Dermis blood vessel endothelial cell (primary cell): ENCODE measurements at places on chromosomes 2 and 18. TPM values are rescaled to one million over a fixed set of nuclear protein-coding genes. Genes with fewer than 3 reads are reported as not detected.
A peak's percentile ranks its signal among the peaks of the same experiment; 100 is the strongest.

DNA sequence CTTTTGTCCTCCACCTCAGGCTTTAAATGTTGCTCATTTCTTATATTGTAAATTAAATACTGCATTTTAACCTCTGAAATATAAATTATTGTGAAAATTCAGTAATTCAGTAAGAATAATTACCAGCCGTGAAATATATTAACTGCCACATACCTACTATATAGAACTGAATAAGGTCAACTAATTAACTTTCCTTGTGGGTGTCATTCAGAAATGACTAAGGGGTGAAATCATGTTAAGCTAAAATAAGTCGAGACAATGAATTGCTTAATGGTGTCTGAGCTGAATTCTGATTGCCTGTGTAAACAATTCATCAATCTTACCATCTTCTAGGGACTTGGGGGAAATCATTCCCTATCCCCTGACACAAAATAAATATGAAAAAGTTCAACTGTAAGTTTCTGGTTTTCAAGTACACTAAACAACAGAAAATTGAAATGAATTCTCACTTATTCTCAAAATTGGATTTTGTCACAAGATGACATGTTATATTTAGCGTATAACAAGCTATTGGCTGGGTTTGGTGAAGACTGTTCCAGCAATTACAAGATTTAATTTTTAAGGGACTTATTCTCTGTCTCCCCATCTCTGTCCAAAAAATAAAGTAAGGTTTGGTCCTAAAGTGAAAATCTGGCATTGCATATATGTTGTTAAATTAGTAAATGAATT is 255.1 kb downstream of the METTL4 start:
- no peak for DNase-seq

- peak; percentile 95 for DNase-seq
Observed at GRCh38 chr2:101759162-101759561, 61.7 kb downstream of the MAP4K4 start.

- peak; percentile 28 for DNase-seq
Observed at GRCh38 chr18:47815486-47816270, 114.8 kb downstream of the SMAD2 start.

GRCh38 chr18:76356666-76357065 is 138.4 kb downstream of the ZNF516 start:
- DNase-seq = no peak

DNA sequence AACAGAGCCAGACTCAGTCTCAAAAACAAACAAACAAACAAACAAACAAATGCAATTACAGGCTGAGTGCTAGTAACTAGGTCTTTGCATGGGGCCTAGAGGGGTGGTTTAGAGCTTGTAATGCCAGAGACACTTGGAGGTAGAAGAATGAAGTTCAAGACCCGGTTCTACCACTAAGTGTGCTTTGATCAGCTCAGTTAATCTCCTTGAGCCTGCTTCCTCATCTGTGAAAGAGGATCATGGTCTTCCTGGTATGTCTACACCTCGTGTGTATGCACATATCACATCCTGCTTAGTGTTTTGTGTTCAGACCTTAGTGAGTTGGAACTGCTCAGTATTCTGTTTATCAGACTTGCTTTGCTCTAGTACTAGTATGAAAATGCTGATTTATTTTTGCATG is 4.8 kb upstream of the ATP6V1C2 start:
- no peak for DNase-seq

DNA sequence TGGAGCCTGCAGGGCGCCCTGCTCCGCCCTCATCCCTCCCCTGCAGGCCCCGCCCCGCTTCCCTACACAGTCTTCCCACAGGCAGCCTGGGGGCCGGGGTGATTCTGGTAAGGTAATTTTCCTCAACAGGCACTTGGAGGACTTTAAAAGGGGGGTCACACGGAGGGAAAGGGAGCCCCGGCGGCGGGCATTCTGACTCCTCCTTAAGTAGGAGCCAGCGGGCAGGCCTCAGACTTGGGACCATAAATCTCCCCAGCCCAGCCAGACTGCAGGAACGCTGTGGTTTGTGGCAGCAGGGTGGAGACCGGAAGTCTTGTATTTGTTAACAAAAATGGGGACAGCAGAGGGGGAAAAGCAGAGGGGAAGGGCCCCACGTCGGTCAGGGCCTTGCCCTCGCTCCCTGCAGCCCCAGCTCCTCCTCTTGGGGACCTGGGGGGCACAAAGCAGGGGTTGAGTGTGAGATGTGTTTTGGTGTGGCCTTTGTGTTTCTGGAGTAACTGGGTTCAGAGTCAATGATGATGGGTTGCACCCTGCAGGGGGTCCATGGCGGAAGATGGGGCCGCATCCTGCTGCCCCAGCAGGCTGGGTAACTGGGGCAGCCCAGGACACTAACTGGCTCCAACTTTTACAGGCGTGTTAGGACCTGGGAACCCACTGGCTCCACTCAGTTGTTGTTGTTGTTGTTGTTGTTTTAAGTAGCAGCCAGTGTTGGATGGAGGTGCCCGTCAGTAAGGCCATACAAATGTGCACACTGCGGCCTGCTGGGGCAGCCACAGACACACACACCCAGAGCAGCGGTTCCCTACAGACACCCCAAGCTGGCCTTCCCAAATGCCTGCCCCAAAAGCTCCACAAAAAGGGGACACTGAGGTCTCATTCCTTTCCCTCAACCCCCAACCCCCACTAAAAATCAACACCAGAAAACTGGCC is 27.7 kb downstream of the SMAD7 start:
- peak; percentile 51 for DNase-seq

DNA sequence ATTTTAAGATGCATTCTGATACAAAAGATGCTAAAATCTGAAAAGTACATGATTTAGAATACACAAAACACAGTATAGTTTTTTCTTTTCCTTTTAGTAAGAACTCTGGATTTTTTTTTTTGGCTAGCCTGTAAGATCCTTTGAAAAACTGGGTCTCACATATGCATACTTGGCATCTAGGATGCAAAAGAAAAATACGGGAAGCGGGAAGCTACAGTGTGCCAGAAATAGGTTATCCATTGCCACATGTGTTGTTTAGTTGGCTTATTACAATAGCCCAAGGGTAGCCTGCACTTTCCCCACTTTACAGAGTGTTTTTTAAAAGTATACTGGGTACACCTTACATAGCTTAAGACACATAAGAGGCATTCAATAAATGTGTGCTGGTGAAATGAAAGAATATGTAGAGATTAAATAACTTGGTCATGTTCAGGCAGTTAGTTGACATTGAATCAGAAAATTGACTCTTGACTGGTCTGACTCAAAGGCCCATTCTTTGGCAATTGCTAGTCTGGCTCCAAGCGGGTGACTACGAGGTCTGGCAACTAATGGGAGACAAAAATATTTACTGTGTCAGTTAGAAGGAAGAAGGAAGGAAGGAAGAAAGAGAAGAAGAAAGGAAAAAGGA is 286.8 kb upstream of the TRIB2 start:
- no peak for DNase-seq

DNA sequence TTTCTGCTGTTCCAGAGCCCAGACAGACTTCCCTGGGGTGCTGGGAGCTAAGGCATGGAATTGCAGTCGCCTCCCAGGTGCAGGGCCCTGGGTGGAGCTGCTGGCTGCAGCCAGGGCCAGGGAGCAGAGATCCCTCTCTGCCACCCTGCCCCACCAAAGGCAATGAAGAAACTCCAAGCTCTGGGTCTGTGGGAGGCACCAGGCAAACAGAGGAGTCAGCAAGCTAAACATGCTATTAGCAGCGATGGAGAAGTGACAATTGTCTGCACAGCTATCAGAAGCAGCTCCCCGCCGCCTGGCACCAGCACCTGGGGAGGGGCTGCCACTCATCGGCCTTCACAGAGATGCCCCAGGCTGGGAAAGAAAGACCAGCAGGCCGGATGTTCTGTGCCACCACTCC is 28.0 kb upstream of the COX5B start:
- DNase-seq = no peak

GRCh38 chr18:33755931-33756560 is 178.0 kb downstream of the ASXL3 start:
- DNase-seq = peak; percentile 5

DNA sequence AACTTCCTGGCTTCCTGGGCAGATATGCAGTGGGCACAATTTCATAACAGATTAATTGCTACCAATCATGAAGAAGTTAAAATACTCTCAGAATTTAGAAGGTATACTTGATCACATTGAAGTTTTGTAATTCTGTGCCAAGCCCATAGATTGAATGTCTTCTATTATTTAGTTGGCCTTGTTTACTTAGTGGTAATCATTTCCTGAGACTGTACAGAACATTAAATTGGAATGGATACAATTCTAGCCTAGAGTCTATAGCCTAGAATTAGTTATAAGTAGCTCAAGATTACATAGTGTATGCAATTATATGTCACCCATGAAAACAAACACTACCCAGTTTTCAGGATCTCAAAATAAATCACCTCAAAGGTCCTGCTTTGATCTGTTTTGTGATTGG is 615.8 kb downstream of the XIRP2 start:
- no peak for DNase-seq

DNA sequence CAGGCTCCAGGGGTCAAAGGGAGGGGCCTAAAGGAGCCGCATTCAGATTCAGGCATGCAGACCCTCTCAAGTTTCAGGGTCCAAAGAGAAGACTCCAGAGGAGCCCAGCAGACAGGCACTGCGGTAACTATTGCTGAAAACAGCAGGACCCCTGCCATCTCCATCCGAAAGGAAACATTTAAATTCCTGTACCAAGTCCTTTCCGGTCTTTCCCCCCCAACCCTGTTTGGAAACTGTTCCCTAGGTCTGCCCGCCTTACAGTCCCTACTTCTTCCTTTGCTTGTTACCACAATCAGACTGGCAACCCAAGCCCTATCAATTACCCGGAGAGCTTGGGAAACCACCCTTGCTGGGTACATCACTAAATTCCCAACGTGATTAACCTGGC is 82.0 kb downstream of the DNMT3A start:
- DNase-seq = no peak

- DNase-seq = no peak
Observed at GRCh38 chr2:63898839-63899238, 57.1 kb downstream of the UGP2 start.

DNA sequence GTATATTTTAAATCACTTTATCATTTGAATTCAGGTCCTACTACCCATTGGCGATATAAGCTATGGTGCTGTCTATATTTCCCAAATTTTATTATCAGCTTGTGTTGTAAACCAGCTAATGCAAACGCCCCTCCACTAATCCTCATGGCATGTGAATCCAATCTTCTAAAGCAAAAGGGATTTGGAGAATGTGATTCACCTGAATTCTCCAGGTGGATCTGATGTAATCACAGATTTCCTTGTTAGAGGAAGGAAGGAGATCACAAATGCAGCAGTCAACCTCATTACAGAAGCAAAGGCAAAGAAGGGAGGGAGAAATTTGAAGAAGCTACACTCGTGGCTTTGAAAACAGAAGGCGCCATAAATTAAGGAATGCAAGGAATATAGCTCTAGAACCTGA is 431.1 kb upstream of the CDH19 start:
- DNase-seq = no peak

GRCh38 chr18:9700261-9700796 is 7.8 kb upstream of the RAB31 start:
- DNase-seq = no peak

DNA sequence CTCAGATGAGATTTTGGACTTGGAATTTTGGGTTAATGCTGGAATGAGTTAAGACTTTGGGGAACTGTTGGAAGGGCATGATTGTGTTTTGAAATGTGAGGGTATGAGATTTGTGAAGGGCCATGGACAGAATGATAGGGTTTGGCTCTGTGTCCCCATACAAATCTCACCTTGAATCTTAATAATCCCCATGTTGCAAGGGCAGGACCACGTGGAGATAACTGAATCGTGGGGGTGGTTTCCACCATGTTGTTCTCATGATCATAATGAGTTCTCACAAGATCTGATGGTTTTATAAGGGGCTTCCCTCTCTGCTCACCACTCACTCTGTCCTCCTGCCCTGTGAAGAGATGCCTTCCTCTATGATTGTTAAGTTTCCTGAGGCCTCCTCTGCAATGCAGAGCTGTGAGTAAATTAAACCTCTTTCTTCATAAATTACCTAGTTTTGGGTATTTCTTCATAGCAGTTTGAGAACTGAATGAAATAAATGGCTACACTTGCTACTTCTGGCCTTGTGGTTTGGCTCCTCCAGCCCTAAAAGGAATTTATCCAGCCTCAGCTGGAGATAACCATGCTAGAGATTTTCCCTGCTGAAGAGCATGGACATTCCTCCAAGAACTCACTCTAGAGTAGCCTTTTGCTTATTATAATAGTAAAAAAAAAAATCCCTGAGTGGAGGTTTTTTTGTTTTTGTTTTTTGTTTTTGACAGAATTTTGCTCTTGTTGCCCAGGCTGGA is 144.3 kb upstream of the TFPI start:
- DNase-seq = no peak

- no peak for DNase-seq
Observed at GRCh38 chr2:240792629-240793312, 27.2 kb downstream of the KIF1A start.

Gene IL1B
- 0.14 and 0.17 TPM in 2 replicates for total RNA-seq

Gene NEURL3
- total RNA-seq = 0.05 and 0.51 TPM in 2 replicates

Gene DYNC1I2
- 164 and 211 TPM in 2 replicates for total RNA-seq

Gene TMEM200C
- total RNA-seq = not detected in 2 replicates

Gene POTEE
- 0.17 and 0.47 TPM in 2 replicates for total RNA-seq
